ENCODE measurements at places on chromosomes 5 and 9.

DNA sequence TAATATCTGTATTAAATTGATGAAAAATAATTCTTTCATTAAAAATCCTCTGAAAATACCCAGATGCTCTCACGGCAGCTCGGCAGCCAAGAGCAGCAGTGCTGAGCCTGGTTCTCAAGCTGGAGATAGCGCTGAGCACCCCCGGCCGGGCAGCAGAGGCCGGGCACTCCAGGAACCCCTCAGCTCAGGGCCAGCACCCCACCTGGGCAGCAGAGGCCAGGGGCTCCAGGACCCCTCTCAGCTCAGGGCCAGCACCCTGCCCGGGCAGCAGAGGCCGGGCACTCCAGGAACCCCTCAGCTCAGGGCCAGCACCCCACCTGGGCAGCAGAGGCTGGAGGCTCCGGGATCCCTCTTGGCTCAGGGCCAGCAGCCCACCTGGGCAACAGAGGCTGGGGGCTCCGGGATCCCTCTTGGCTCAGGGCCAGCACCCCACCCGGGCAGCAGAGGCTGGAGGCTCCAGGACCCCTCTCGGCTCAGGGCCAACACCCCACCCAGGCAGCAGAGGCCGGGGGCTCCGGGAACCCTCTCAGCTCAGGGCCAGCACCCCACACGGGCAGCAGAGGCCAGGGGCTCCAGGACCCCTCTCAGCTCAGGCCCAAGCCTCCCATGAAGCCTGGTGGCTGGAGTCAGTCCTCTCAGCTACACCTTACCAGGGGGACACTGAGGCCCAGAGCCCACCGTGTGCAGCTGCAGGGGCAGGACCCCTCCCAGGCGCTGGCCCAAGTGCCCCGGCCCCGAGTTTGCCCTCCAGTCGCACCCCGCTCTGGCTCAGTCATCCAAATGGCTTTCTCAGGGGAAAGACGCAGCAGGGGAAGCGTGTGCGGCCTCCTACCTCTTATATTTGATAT, 21.7 kb downstream of the CLPTM1L start:
- peaks cover 12% of the 10 kb centered on the region for H3K36me3 ChIP-seq
- H3K4me3 ChIP-seq = no peak overlapping the region
- no peaks in the 10 kb centered on the region for H3K27me3 ChIP-seq
- no peaks in the 10 kb centered on the region for H3K4me1 ChIP-seq
- no peak overlapping the region for H3K27ac ChIP-seq
- DNase-seq = no peak

DNA sequence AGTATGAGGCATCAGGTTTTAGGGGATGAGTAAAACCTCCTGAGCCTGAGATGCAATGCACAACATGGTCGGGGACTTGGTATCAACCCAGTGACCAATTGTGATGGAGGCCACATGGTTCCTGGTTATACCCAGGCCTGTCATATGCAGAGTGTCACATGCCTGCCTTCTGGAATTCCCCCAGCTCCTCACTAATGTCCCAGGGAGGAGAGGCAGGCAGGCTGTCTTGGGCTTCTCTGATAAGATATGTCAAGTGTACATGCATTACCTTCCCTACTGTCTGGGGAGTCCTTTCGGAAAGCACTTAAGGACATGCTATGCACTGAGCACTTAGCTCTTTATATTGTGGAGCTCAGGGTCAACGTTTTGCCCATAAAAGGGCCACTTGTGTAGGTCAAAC, 14.2 kb upstream of the PALM2AKAP2 start:
- H3K4me3 ChIP-seq = no peak overlapping the region
- no peaks in the 10 kb centered on the region for H3K27me3 ChIP-seq

DNA sequence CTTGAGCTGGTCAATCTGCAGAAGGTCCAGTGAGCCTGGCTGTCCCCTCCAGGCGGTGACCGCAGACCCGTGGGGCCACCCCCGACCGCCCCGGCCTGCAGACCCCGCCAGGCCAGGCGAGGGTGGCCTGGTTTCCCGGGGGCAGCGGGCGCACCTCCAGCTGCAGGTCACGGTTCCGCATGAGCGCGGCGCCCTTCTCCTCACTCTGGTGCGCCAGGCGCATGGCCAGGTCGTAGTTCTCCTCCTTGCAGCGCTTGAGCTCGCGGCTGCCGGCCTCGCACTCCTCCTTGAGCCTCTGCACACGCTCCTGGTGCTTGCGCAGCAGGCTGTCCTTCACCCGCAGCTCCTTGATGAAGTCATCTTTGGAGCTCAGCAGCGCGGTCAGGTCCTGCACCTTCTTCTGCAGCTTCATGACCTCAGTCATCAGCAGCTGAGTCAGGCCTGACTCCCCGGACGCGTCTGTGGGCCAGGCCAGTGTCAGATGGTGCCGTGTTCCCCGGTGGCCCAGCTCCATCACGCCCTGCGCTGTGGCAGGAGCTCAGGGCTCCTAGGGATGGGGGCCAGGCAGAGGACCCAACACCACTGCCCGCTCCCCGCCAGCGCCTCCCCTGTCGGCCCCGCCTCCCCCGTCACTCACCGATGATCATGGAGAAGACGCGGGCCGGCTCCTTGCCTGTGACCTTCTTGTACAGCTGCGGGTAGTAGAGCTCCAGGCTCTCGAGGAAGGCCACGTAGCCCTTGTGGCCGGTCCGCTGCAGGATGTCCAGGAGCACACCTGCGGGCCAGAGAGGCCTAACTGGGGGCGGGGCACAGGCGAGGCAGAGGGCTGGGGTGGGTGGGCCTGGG, 2.6 kb downstream of the CARD9 start:
- H3K4me1 ChIP-seq = no peaks in the 10 kb centered on the region
- H3K36me3 ChIP-seq = no peaks in the 10 kb centered on the region
- H3K27ac ChIP-seq = no peak overlapping the region

DNA sequence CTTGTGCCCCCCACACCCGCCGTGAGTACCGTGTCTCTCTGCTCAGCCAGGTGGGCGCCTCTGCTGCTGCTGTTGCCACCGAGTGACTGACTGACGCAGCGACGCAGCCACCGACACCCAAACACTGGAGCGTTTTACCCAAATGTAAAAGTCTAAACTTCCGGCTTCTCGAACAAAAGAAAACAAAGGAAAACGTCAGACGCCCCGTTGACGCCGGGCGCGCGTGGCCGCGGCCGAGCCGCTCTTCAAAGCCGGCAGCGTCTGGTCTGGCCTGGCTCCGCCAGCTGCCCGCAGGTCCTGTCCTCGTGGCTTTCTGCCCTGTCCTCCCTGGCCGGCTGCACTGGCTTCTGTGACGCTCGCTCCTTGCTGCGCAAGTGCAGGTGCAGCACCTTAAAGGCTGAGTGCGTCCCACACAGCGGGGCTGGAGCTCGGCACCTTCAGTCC, 41.4 kb upstream of the CLPTM1L start:
- H3K27me3 ChIP-seq = no peaks in the 10 kb centered on the region
- H3K4me3 ChIP-seq = peak overlapping the region; percentile 53
- peak overlapping the region; percentile 82 for H3K27ac ChIP-seq

DNA sequence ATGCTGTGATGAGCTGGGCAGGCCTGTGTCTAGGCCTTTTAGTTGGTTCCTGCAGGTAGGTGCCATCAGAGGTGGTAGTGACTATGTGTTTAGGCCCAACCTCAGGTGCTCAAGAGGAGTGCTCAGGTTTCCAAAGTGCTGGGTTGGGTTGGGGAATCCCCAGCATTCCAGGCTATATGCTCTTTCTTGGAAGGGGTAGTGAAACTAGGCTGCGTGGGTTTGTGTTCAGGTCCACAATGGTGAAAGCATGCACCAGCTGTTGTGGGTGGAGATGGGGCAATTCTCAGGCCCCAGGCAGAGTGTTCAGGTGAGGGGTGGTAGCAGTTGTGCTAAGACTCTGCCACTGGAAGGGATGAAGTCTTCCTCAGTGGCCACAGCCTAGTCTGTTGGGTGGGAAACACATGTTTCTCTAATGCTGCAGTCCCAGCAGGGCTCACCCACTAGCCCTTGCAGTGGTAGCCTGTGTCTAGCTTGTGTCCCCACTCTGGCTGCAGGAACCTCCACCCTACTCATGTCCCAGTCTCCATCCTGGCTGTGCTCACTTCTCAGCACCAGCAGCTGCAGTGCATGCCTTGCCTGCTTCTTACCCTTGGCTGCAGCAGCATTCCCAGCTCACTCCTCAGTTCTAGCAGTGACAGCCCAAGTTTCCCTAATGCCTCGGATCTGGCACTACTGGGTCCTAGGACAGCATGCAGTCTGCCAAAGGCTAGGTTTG, 78.9 kb downstream of the FAM170A start:
- no peak for DNase-seq
- no peak overlapping the region for H3K4me3 ChIP-seq
- no peak overlapping the region for H3K27ac ChIP-seq
- no peaks in the 10 kb centered on the region for H3K4me1 ChIP-seq

DNA sequence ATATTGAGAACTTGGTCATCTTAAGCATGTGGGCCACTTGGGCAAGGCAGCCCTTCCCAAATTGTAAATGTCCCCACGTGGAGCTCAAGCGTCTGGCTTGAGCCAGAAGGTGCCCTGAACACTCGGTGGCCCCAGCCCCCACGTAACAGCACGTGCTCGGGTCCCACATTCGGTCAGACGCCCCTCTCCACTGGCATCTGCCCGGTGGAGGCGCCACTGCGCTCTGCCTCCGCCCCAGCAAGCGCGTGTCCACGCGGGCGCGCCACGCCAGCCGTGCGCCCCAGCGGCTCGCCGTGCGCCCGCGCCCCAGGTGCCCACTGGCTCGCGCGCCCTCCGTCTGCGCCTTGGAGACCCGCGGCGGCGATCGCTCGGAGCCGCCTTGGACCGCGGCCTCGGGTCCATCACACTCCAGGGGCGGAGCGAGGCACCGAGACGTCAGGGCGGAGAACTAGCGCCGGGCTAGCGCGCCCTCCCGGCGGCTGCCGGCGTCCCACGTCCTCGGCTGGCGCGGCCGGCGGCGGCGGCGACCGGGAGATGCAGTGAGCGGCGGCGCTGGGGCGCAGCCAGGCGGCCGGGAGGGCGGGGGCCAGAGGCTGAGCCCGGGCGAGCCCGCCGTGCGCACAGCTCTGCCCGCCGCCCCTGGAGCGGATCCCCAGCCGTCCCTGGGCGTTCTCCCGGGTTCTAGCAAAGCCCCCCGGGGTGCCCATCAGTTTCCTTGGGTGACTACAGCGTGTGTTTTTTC, at the start of gene PALM2AKAP2:
PALM2AKAP2 (plus strand) TSS at position 488 of the 742 bp plus-strand sequence. CDS start 291 bp downstream, outside the sequence.
- DNase-seq = peak; percentile 24

- H3K4me1 ChIP-seq = no peaks in the 10 kb centered on the region
- H3K27me3 ChIP-seq = no peaks in the 10 kb centered on the region
- no peak overlapping the region for H3K27ac ChIP-seq
Measured at GRCh38 chr5:42876375-42876844, 64.7 kb upstream of the SELENOP start.

- no peak for DNase-seq
- H3K27ac ChIP-seq = no peak overlapping the region
- no peaks in the 10 kb centered on the region for H3K27me3 ChIP-seq
- H3K4me1 ChIP-seq = no peaks in the 10 kb centered on the region
- H3K4me3 ChIP-seq = no peak overlapping the region
- no peaks in the 10 kb centered on the region for H3K36me3 ChIP-seq
Measured at GRCh38 chr9:660227-660626, 181.3 kb upstream of the DMRT1 start.

DNA sequence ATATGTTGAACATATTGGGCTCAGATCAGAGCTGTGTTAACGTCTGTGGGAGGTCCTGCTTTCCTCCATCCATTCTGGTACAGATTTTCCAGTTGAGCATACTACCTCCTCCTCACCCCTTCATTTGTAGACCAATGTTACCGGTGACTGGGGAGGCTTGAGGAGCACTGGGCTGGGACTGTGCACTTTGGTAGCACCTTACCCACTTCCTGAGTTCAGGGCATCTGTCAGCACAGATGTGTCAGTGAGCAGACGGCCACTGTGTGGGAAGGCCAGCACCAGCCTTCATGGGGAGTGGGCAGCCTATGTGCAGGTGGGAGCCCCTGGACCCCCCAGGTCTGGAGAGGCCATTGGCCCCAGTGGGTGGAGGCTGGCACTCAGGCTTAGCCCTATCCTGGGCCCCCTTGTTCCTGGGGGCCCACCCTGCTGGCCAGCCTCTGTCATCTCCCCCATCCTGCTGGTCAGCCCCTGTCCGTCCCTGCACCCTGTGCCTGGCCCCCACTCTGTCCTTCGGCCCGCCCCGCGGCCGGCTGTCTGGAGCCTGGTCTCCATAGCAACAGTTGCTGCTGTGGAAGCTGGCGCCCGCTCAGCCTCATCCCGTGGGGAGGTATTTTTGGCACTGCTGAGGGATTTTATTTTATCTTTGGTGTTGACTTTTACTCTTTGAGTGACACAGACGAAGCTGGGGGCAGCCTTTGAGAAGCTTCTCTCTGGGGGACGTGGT, 21.3 kb downstream of the WNK2 start:
- peaks cover 34% of the 10 kb centered on the region for H3K4me1 ChIP-seq
- H3K27ac ChIP-seq = peak overlapping the region; percentile 11
- no peaks in the 10 kb centered on the region for H3K27me3 ChIP-seq
- no peak overlapping the region for H3K4me3 ChIP-seq
- peak; percentile 53 for DNase-seq

- no peak for DNase-seq
- H3K27me3 ChIP-seq = no peaks in the 10 kb centered on the region
- no peak overlapping the region for H3K4me3 ChIP-seq
- no peaks in the 10 kb centered on the region for H3K36me3 ChIP-seq
- H3K4me1 ChIP-seq = peaks cover 11% of the 10 kb centered on the region
- H3K27ac ChIP-seq = no peak overlapping the region
Measured at GRCh38 chr9:132167192-132167591, 5.3 kb downstream of the NTNG2 start.

GRCh38 chr9:121353241-121354061, 16.6 kb downstream of the STOM start:
- H3K4me3 ChIP-seq = no peak overlapping the region
- peaks cover 5% of the 10 kb centered on the region for H3K36me3 ChIP-seq
- peaks cover 6% of the 10 kb centered on the region for H3K4me1 ChIP-seq
- peak overlapping the region; percentile 23 for H3K27ac ChIP-seq
- no peak for DNase-seq
- H3K27me3 ChIP-seq = no peaks in the 10 kb centered on the region

- no peaks in the 10 kb centered on the region for H3K36me3 ChIP-seq
- peak overlapping the region; percentile 64 for H3K27ac ChIP-seq
- no peak overlapping the region for H3K4me3 ChIP-seq
- peak; percentile 79 for DNase-seq
- no peaks in the 10 kb centered on the region for H3K4me1 ChIP-seq
- H3K27me3 ChIP-seq = no peaks in the 10 kb centered on the region
Measured at GRCh38 chr5:177389241-177390169, 5.3 kb downstream of the SLC34A1 start.

DNA sequence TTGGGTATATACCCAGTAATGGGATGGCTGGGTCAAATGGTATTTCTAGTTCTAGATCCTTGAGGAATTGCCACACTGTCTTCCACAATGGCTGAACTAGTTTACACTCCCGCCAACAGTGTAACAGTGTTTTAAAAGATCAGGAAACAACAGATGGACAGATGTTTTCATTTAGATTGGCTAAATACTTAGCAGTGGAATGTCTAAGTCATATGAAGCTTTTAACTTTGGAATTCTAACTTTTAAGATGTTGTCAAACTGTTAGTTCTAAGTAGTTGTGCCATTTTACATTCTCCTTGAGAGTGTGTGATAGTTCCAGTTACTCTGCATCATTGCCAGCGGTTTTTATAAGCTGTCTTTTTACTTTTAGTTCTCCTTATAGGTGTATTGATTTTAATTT, 688.8 kb downstream of the SEMA5A start:
- H3K36me3 ChIP-seq = no peaks in the 10 kb centered on the region
- no peaks in the 10 kb centered on the region for H3K4me1 ChIP-seq
- no peaks in the 10 kb centered on the region for H3K27me3 ChIP-seq
